ENCODE measurements at places on chromosomes 2 and 18. TPM values are rescaled to one million over a fixed set of nuclear protein-coding genes. Genes with fewer than 3 reads are reported as not detected.
A peak's percentile ranks its signal among the peaks of the same experiment; 100 is the strongest.

- no peak overlapping the region for H3K27ac ChIP-seq
- H3K36me3 ChIP-seq: no peaks in the 10 kb centered on the region
- H3K4me1 ChIP-seq: peaks cover 3% of the 10 kb centered on the region
- no peak for DNase-seq
- no peaks in the 10 kb centered on the region for H3K27me3 ChIP-seq
Measured at GRCh38 chr2:77712601-77713000, 190.4 kb upstream of the LRRTM4 start.

DNA sequence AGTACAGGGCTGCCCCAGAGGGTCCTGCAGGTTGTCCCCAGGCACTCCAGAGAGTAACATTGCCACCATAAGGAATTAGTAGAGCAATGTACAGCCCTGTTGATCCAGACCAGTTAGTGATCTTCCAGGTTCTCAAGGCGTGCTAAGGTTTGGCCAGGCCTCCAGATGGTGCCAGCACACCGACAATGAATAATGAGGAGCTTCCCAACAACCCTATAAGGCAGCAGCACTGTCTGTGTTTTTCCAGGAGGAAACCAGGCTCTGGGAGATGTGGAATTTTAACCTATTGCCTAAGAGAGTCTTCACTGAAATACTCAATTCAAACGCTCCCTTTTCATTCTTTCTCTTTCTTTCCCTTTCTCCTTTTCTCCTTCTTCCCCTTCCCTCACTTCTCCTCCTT, 122.1 kb downstream of the MGAT5 start:
- no peaks in the 10 kb centered on the region for H3K27me3 ChIP-seq
- H3K27ac ChIP-seq: no peak overlapping the region
- no peaks in the 10 kb centered on the region for H3K36me3 ChIP-seq
- peak; percentile 22 for DNase-seq
- H3K4me3 ChIP-seq: no peak overlapping the region

DNA sequence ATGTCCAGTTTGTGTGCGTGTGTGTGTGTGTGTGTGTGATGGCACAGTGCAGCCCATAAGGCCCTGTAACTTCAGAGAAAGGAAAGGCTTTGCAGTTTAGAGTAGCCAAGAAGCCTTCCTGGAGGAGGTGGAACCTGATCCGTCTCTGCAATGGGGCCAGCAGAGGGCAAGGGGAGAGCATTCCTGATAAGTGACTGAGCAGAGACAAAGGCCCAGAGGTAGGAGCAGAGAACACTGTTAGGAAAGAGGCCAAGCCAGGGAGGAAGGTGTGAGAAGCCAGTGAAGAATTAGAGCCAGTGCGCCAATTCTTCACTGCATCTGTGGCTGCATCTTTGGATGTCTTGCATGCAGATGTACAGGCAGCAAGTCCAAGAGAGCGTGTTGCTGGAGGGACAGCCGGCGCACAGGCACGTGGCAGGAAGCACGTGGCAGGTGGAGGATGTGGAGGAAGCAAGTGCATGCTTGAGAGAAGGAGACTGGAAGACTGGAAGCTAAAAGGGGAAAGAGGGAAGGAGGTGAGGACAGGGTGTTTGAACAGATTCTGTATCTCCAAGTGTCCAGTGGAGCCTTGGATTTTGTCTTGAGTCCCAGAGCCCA, 196.3 kb downstream of the CTIF start:
- H3K27ac ChIP-seq: no peak overlapping the region
- DNase-seq: peak; percentile 35
- no peak overlapping the region for H3K4me3 ChIP-seq
- no peaks in the 10 kb centered on the region for H3K27me3 ChIP-seq

DNA sequence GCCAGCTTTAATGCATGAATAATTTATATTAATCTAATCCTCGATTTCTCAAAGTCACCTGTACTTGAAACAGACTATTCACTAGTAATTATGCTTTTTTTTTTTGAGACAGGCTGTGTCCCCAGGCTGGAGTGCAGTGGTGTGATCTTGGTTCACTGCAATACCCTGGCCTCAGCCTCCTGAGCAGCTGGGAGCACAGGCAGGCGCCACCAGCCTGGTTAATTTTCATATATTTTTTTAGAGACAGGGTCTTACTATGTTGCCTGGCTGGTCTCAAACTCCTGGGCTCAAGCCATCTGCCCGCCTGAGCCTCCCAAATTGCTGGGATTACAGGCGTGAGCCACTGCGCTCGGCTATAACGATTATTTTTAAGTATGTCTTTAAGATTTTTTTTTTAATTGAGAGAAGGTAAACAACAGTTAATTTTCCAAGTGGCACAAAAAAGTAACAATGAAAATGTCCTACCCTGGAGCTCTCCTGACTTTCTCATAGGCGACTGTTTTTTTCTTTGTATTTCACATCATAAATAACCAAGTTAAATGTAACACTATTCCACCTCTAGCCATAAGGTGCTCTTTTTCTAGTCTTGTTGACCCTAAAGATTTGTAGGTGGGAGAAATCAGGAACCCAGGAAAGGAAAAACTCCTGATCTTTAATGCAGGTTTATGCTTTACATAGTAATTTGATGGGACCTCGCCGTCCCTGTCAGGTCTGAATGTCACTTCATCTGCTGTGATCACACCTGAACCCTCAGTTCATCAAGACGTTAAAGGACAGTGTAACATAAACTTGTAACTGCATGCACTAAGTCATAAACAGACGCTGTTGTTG, 1.3 kb upstream of the ANKRD12 start:
- no peak overlapping the region for H3K27ac ChIP-seq
- H3K36me3 ChIP-seq: peaks cover 9% of the 10 kb centered on the region
- peaks cover 13% of the 10 kb centered on the region for H3K4me1 ChIP-seq
- DNase-seq: no peak
- H3K4me3 ChIP-seq: peak overlapping the region; percentile 95

GRCh38 chr18:34704823-34705222, 5.3 kb upstream of the DTNA start:
- H3K27ac ChIP-seq: no peak overlapping the region
- H3K36me3 ChIP-seq: no peaks in the 10 kb centered on the region
- no peak for DNase-seq
- no peak overlapping the region for H3K4me3 ChIP-seq
- H3K27me3 ChIP-seq: no peaks in the 10 kb centered on the region

DNA sequence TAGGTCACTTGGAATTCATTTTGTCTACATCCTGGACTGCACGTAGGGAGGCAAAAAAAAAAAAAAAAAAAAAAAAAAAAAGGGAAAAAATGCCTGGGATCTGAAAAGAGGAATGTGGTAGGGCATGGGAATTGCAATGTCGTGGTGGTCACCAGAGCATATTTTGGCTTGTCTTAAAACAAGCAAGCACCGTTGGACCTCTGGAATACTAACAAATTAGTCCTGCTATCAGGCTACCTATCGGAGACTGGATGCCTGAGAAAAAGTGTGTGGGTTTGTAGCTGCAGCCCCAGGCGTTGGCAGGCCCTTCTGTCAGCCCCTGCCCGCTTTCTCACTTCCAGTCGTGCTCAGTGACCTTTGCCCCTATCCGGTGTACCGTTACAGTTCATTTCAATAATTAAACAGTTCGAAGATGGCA, 588.5 kb upstream of the ZEB2 start:
- no peaks in the 10 kb centered on the region for H3K27me3 ChIP-seq
- no peak for DNase-seq
- H3K4me3 ChIP-seq: no peak overlapping the region
- H3K4me1 ChIP-seq: peaks cover 10% of the 10 kb centered on the region

DNA sequence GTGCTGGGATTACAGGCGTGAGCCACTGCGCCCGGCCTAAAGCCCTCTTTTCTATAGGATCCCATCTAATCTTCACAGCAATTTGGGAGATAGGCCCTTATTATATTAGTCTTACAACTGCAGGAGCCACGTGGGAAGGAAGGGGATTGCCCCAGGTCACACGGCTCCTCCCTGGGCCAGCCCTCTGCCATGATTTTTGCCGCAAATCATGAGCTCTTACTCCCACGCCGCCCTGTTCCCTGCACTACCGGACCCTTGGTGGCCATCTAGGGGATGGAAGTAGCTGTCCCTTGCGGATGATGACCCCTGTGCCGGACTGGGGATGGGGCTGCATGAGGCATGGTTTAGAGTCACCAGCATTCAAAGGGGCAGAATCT, 28.4 kb upstream of the PTMA start:
- no peak overlapping the region for H3K4me3 ChIP-seq
- H3K4me1 ChIP-seq: peaks cover 24% of the 10 kb centered on the region
- peak overlapping the region; percentile 98 for H3K27ac ChIP-seq
- H3K27me3 ChIP-seq: no peaks in the 10 kb centered on the region

DNA sequence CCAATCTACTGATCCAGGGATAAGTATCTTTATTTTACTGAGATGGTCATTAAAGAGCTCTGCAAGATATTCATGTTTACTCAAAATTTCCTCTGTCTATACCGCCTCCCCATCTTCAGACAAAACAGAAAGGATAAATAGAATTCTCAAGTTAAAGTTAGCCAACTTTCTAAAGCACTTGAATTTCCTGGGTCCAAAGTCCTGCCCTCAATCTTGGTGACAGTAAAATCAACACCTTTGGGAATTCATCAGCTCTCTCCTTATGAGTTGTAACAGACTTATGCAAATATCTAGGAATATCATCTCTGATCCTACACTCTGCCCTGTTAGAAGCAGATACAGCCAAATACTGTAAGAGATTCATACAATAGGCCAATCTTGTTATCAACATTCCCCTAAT, 122.5 kb upstream of the HAAO start:
- peaks cover 29% of the 10 kb centered on the region for H3K4me1 ChIP-seq
- H3K4me3 ChIP-seq: no peak overlapping the region
- no peaks in the 10 kb centered on the region for H3K27me3 ChIP-seq
- no peak overlapping the region for H3K27ac ChIP-seq
- no peak for DNase-seq

- peaks cover 8% of the 10 kb centered on the region for H3K4me1 ChIP-seq
- DNase-seq: no peak
- H3K36me3 ChIP-seq: no peaks in the 10 kb centered on the region
- no peaks in the 10 kb centered on the region for H3K27me3 ChIP-seq
- H3K27ac ChIP-seq: no peak overlapping the region
Measured at GRCh38 chr18:61823595-61823994, 69.2 kb downstream of the RNF152 start.

DNA sequence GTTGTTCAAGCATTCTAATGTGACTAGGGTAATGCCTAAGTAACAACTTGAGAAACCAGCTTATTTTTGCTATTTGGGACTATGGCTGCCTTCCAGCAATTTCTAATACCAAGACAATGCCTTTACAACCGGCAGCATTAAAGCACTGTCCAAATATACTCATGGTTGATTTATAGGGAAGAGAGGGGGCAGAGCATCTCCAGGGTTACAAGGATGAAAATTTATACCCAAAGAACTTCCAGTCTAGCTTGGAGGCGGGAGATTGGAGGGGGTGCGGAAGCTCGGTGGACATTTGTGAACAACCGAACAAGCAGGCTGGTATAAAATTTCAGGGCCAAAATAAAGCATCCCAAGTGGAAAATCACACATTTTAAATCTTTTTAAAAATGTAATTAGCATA, 294.9 kb upstream of the STON1 start:
- no peak overlapping the region for H3K4me3 ChIP-seq

DNA sequence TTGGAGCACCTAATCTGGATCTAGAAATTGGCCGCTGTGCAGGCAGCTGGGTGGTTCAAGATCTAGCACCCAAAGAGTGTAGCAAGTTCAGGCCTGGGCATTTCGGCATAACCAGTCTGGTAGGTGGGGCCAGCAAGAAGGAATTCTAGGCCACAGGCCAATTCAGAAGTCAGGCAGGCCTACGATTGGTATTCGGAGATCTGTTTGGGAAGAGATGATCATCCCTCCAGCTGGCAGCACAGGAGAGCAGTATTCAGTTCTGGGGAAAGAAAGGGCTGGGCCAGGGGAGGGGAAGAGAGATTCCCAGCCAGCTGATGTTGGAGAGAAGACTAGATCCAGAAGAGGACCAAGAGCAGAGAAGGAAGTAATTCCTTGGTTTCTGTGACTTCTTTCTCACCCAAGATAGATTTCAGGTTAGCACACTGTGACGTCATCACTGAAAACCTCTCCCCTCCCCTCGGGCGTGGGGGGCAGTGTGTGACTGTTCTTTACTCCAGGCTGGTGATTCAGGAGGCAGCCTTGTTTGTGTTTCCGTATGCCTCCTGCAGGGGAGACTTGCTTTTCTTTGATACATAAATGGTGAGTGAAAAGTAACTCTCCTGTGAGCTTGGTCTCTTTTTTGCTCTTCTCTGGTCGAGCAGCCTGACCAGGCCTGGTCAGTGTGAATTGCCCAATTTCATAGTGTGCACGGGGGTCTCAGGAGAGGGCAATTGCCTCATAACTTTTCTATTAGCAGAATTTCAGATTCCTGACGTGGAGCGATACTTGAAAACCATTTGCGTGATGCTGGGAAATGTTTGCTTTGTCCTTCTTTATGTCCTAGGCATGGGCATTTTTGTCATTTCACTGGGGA, 61.1 kb downstream of the MEIS1 start:
- H3K4me3 ChIP-seq: no peak overlapping the region
- no peaks in the 10 kb centered on the region for H3K36me3 ChIP-seq
- H3K27me3 ChIP-seq: no peaks in the 10 kb centered on the region
- peaks cover 50% of the 10 kb centered on the region for H3K4me1 ChIP-seq

- no peaks in the 10 kb centered on the region for H3K27me3 ChIP-seq
- DNase-seq: peak; percentile 77
- no peaks in the 10 kb centered on the region for H3K36me3 ChIP-seq
- no peak overlapping the region for H3K27ac ChIP-seq
- no peak overlapping the region for H3K4me3 ChIP-seq
Measured at GRCh38 chr2:37877457-37878315, 47.4 kb upstream of the RMDN2 start.

DNA sequence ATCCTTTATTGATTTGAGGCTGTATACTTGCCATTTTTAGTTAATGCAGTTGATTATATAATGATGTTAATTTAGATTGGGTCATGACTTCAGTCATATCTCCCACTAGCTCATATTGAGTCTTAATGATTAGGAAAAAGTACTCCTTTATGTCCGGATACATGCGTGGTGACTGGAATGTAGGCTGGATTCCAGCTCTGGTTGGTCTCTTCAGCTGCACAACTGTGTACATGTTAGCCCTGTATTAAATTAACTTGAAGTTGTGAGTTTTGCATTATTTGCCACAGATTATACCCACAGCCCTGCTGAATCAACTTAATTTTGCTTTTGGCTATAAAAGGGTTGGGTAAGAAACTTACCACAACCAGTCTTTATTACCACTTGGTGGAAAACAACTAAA, 22.5 kb downstream of the MOB4 start:
- H3K27ac ChIP-seq: no peak overlapping the region
- DNase-seq: no peak
- H3K27me3 ChIP-seq: no peaks in the 10 kb centered on the region
- no peak overlapping the region for H3K4me3 ChIP-seq
- H3K36me3 ChIP-seq: peaks cover 17% of the 10 kb centered on the region
- H3K4me1 ChIP-seq: no peaks in the 10 kb centered on the region

DNA sequence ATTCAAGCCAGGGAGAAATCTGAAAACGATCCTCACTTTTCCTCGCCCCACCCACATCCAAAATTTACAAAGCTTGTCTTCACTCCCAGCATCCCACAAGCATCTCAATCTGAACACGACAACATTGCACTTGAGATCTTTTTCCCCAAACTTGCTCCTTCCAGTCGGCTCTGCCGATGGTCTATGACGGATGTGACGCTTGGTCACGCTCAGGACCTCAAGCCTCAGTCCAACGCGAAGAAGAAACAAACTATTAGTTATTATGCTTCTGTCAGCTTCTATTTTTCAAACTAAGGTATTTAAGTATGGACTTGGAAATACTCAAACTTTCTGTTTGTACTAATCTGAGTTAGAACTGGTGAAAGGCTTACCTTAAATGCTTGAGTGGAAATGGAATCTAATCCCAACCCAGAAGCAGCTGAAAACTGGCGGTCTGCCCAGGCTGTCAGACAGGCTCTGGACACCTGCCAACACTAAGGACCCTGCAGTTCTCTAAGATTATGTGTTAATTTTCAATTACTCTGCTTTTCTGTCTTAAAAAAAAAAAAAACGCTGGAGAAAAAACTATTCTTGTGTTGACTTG, 132.1 kb upstream of the DNMT3A start:
- no peak overlapping the region for H3K27ac ChIP-seq
- no peak overlapping the region for H3K4me3 ChIP-seq
- H3K4me1 ChIP-seq: no peaks in the 10 kb centered on the region
- no peaks in the 10 kb centered on the region for H3K27me3 ChIP-seq

TCF7L1 gene
- 1.0 TPM for total RNA-seq

GPBAR1 gene
- not detected for total RNA-seq

MC2R gene
- not detected for total RNA-seq

Data from neural progenitor cell (in vitro differentiated cells).